Activated T-helper 1 cell treated with anti-CD3 and anti-CD28 coated beads, Interleukin-2, amount 50 U/mL, for 16 hours (primary cell): ENCODE measurements at places on chromosomes 6 and 20.

DNA sequence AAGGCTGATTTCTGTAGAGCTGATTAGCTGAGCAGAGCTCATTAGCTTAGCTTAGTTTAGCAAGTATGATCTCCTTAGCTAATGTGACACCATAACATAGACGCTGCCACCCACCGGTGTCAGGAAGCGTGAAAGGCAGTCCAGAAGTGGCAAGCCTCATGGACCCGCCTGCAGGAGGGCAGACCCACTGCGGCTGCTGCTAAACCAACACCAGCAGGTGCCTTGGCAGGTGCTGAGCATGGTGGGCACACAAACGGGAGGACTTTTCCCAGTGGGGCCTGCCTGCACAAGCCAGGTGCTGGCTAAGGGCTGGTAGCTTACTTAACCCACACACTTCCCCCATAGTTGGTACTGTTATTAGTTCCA, 22.7 kb downstream of the ZDHHC14 start:
- DNase-seq: no peak

- DNase-seq: no peak
Observed at GRCh38 chr6:136811272-136811671, 11.1 kb upstream of the PEX7 start.

GRCh38 chr6:162088091-162088490, 639.5 kb downstream of the PRKN start:
- DNase-seq: no peak

- DNase-seq: no peak
Observed at GRCh38 chr6:27532820-27533538, 60.1 kb upstream of the ZNF184 start.

DNA sequence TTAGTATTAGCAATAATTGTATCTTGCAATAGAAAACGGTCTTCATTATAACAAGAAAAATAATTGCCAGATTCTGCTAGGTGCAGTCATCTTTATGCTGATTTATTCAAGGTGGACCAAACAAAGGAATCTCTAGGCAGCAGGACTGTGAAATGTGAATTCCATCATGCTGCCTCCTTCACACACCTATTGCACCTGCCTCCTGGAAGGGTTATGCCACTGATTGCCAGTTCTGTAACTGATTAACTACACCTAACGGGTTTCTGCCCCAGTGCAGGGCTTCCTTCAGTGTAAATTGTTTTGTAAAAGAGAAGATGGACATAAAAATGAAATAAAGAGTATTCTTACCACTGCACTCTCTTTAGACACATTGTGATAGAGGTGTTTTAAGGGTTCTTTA, 96.1 kb downstream of the FOXO3 start:
- DNase-seq: no peak

DNA sequence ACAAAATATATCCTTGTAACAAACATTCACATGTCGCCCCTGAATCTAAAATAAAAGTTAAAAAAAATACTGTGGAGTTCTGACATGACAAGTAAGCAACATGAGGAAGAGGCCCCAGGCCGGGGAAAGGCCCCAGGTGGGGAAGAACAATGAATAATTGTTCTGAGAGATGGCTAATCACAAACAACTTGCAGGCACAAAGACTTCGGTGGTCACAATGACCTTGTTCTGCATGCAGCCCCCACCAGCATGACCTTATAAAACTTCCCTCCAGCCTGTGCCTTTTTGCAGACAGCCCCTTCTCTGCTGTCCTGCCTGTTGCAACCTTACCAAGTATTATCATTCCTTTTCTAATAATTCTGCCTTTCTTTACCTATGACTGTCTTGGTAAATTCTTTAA, 95.7 kb upstream of the MYLIP start:
- no peak for DNase-seq

DNA sequence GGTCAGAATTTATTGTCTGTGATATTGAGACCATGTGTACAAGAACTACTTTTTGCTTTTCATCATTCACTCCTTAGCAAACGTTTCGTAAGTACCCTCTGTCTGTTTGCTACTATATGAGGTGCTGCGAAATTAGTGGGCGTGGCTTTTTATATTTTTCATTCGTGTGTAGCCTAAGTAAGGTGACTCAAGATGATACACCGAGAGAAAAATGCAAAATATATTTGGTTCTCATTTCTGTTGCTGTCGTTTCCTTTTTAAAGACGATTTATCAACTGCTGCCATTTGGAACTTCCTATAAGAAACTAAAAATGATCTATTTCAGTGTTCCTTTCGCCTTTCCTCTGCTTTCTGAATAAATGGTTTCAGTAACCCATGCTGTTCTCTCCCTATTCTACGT, 61.2 kb downstream of the VAPB start:
- no peak for DNase-seq

GRCh38 chr6:42378125-42378524, 73.6 kb downstream of the TRERF1 start:
- no peak for DNase-seq

GRCh38 chr6:150767571-150768018, 97.9 kb upstream of the MTHFD1L start:
- no peak for DNase-seq

GRCh38 chr6:157274471-157275226, 48.7 kb downstream of the TMEM242 start:
- DNase-seq: peak; percentile 69

DNA sequence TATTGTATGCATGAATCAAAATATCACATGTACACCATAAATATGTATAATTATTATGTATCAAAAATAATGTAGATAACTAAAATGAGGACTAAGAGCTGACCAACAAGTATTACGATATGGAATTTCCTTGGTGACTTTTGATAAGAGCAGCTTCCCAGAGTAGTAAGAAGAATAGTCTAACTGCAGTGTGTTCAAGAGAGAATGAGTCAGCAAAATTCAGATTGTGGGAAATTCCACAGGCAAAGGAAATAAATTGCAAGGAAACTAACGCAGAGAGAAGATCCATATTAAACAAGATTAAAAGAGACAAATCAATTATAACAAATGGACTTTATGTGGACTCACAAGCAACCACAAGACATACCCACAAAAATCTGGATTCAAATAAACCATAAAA, 26.4 kb downstream of the FRK start:
- DNase-seq: no peak

DNA sequence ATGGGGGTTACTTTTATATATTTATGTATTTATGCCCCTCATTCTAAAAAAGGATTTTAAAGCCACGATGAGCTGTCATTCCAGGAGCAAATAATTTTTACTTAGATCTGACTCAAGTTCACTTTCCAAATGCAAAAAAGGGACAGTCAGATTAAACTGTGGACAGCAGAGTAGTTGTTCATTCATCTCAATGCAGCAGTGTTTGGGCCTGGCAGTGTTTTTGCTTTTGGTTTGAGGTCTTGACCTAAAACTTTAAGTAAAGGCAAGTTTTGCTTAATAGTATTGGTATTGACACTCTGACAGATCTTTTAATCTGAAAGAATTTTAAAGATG, 13.9 kb downstream of the JARID2 start:
- no peak for DNase-seq

DNA sequence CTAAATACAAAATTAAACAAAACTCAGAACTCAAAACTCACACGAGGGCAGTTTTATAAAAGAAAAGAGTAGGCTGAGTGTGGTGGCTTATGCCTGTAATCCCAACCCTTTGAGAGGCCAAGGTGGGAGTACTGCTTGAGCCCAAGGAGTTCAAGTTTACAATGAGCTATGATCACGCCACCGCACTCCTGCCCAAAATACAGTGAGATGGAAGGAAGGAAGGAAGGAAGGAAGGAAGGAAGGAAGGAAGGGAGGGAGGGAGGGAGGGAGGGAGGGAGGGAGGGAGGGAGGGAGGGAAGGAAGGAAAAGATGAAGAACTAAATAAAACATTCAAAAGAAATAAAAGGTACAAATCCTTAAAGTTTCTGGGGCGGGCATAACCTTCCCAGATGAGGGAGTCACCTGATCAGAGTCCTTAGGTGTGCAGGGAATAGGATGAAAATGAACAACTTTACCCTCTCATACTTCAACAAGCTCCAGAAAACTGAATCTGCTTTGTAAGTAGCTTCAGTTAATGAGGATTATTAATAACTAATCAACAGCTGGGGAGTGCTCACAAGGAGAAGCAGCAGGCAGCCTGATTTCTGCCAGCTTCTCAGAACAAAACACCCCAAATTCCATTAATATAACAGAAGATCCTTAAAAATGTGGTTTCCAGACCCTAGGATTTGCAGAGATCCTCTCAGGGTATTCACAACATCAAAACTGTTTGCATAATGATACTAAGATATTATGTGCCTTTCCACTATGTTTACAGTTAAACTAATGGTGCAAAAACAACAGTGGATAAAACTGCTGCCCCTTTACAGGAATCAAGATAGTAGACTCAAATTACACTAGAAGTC, 21.8 kb downstream of the LMBRD1 start:
- DNase-seq: no peak

DNA sequence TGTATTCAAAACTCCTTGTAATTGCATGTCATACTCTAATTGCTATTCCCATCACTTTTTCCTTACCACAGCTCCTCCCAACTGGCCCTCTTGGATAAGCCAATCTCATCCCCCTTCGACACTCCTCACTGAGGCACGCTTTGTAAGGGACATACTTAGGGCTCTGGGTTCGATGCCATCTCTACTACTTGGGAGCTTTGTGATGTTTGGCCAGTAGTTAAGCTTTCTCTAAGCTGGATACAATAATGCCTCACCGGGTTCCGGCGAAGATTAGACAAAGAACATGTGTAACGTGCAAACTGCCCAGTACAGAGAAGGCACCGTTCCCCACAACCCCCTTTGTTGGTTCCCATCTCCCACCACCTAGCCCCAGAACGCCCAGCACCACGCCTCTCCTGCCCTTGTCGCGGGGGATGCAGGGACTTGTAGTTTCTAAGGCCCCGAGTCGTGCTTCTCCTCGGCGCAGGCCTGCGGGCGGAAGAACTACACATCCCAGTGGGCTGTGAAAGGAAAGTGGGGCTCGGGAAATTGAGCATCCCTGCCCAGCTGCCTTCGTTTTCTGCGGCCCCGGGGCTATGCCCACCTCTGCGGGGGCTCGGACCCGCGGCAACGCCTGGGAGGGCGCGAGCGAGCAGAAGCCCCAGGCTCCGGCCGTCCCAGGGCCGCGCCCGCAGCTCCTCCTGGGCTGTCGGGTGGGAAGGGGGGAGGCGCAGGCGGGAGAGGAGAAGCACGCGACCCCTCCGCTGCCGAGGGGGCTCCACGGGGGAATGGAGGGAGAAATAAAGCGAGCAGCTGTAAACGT, 1.1 kb upstream of the ZDHHC14 start:
- peak; percentile 78 for DNase-seq

GRCh38 chr6:161949531-161949930, 675.7 kb upstream of the AGPAT4 start:
- no peak for DNase-seq

GRCh38 chr6:160791981-160792418, 90.0 kb downstream of the PLG start:
- no peak for DNase-seq

GRCh38 chr6:37865504-37865903, 46.0 kb downstream of the ZFAND3 start:
- no peak for DNase-seq

DNA sequence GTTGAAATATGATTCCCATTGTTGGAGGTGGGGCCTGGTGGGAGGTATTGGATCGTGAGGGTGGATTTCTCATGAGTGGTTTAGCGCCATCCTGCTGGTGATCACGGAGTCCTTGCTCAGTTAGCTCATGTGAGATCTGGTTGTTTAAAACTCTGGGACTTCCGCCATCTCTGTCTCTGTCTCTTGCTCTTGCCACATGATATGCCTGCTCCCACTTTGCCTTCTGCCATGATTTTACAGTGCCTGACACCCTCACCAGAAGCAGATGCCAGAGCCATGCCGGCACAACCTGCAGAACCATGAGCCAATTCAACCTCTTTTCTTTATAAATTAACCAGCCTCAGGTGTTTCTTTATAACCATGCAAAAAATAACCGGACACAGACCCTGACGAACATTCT, 44.7 kb upstream of the ZFP64 start:
- no peak for DNase-seq

- no peak for DNase-seq
Observed at GRCh38 chr6:71410164-71410566, 121.6 kb downstream of the OGFRL1 start.

DNA sequence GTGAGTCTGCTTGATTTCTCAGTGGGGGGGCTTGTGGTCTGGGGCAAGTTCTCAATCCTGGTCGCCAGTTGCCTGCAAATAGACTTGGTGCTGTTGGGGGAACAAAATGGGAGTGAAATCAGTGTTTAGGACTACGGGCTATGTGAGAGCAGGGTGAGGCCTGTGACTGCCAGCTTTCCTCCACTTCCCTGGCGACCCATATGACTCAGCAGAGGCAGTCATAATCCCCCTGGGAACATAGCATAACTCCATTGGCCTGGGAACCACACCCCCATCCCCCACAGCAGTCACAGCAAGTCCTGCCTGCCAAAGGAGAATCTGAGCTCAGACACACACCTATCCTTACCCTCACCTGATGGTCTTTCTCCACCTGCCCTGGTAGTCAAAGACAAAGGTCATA, 387.9 kb downstream of the LMBRD1 start:
- no peak for DNase-seq

DNA sequence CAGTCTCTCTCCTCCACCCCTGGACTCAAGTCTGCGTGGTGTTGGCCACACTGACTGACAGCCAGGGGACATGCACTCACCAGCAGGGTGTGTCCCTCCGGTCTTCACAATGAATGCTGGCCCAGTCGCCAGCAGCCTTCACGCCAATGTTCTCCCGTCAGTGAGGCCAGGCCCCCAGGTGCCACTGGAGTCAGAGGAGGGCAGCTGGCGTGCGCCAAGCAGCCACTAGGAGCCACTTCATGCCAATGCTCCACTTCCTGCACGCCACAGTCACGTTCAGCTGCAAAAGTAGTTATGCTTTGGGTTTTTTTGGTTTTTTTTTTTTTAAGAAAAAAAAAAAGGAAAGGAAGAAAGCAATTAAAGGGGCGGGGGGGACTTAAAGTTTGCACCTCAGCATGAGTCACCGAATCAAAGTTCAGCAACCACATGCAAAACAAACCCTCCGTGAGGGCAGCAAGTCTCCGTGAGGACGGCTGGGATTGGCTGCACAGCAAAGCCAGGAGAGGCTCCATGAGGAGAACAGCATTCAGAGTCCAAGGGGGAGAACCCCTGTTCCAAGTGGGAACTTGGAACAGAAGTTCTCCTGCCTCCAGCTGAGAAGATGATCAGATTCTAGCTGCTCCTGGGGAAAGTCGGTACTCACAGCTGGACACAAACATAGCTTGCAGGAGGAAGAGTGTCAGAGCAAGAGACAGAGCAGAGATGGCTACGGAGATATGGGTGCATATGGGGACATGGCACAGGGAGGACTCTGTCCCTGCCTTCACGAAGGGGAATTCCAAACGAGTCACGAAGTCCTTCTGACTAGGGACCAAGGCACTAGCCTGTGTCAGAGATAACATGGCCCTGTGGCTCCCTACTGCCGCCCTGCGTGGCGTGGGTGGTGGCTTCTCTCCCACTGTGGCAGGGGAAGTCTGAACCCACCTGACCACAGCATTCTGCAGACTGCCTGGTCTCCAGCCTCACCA, at the start of gene ZC3H12D:
ZC3H12D (minus strand) TSS at position 282 of the 968 bp plus-strand sequence. CDS start 10,471 bp downstream, outside the sequence.
- peak; percentile 75 for DNase-seq

DNA sequence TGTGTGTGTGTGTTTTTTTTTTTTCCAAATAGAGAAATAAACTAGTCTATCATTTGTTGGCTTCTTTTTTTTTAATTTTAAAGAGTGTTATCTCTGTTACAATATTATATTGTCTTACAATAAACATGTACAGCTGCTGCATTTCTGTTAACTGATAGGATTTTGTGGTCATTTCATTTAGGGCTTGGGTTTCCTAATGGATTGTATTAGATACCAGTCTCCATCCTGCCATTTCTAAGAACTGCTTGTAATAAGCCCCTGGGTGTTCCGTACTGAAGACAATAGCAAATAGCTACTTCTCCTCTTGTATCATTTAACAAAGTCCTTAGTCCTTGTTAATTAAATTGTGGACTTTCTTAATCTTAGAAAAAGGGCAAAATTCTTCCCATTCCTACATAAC, 45.7 kb downstream of the SOBP start:
- no peak for DNase-seq
